ENCODE measurements at places on chromosomes 12 and 14.

- DNase-seq: no peak
Observed at GRCh38 chr12:110932046-110932445, 11.7 kb upstream of the MYL2 start.

DNA sequence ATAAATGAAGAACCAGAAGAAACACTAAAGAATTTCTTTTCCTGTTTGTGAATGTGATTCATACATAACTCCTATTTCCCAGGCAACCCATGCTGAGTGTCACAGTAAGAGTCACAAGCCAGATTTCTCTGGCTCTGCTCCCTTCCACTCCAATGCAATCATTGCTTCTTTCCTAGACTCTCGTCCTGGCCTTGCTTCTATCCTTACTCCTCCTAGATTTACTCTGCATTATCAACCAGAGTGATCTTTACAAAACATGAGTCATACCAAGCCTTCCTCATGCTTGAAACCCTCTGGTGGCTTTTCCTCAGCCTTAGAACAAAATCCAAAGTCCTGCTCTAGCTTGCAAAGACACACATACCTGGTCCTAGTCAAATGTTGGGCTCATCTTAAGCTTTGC lies 13.3 kb downstream of the IL22 start:
- DNase-seq: peak; percentile 34

GRCh38 chr12:123085730-123086487 lies 65.0 kb downstream of the PITPNM2 start:
- peak; percentile 51 for DNase-seq

DNA sequence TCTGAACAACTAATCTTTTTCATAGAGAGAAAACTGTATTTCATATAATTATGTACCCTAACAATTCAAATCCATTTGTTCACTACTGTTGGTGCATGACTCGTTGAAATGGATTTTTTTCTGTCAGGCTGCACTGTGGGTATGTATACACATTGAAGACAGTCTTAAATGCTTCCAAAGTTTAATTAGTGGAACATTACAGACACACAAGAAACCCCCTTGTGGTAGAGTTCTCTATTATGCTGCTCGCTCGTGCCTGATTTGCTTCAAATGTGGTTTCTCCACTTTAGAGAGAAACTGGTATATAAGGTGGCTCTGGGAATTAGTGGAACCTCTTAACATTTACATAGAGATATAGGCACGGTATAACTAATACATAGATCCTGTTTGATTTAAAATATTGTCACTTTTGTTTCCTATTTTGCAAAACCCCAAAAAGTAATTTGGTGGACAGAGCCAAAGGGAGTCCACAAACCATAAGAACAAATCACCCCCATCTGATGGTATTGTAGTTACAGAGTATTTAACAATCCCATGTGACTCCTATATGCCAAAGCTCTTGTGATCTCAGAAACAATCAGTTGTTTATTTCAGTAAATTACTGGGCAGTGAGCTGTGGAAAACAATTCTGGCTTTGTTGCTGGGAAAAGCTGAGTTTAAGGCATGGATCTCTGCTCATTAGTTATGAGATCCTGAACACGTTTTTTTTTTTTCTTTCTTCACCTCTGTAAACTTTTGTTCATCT lies 159.5 kb downstream of the BRMS1L start:
- DNase-seq: no peak

DNA sequence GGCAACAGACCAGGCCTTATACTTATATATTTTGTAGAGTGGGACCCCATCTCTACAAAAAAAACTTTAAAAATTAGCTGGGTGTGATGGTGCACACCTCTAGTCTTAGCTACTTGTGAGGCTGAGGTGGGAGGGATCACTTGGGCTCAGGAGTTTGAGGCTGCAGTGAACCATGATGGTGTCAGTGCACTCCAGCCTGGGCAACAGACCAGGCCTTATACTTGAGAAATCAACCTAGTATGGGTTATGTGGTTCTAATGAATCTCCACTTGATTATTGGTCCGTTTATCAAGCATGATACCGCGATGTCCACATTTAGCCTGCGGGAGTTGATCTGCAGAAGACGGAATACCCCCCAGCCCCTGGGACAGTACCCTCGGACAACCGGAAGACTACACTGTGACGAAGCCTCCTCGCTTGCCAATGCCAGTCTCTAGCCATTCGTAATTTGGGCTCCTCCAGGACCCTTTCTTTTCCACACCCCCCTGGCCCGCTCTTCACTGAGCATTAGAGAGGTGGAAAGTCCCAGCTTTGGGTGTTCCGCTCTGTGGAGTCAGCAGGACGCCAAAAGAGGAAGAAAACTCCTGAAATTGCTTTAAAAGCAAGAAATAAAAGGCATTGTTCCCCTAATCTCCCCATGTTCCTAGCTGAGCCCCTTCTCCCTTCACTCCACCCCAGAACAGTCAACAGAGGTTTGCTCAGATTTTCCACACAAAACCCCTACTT lies 19.4 kb downstream of the LTBP2 start:
- peak; percentile 84 for DNase-seq

DNA sequence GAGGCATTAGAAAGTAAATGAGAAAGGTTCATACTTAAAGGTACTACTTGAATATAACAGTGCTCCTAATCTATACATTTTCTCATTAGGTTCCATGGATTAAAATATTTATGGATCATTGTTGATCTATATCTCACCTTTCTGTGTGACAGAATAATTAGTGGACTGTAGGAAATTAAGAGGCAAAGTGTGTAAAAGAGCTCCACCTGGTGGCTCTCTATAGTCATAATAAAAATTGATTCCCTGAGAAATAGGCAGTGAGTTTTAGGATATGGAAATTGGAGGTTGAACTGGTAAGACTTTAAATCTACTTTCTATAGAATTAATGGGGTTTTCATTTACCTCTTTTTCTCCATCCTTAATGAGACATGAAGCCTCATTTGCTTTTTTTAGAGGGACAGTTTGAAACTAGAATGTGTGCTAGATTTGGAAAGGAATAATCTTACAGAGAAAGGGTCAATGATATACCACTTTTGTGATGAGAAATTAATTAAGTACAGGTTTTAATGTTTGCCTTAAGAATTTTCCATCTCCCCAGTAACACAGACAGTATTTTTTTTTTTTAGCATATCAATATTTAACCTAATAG lies 11.8 kb upstream of the DERA start:
- peak; percentile 42 for DNase-seq

DNA sequence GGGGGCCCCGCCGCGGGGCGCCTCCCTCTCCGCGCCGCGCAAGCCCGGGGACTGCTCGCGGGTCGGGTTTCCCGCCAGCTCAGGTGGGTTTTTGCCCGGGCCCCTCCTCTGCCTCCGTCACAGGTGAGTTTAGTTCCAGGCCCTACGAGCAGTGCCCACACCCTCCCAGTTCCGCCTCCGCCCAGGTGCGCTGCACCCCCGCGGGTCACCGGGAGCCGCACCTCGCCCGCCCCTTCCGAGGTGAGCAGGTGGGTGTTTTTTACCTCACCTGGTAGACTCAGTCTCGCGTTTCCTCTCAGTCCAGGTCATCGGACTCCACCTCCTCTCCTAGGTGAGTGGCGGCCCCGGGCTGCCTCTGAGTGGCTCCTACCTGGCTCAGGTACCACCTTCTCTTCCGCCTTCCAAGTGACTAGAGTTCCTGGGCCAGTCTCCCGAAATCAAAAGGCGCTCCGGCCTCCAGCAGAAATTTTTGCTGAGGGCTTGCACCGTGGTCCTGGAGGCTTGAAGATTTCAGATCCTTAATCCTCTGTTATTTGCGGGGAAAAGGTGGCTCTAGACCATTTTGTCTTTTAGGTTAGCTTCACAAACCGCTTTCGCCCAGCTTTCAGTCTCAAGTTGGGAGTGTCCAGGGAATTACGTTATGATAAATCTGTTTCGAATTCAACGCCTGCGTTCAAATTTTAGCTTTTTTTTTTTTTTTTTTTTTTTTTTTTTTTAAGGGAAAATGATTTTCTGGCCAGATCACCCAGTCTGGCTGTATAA lies at the start of gene TMEM30B:
Gene TMEM30B (minus strand): TSS at position 153 of the 762 bp plus-strand sequence. CDS start 191 bp downstream, outside the sequence.
- no peak for DNase-seq

DNA sequence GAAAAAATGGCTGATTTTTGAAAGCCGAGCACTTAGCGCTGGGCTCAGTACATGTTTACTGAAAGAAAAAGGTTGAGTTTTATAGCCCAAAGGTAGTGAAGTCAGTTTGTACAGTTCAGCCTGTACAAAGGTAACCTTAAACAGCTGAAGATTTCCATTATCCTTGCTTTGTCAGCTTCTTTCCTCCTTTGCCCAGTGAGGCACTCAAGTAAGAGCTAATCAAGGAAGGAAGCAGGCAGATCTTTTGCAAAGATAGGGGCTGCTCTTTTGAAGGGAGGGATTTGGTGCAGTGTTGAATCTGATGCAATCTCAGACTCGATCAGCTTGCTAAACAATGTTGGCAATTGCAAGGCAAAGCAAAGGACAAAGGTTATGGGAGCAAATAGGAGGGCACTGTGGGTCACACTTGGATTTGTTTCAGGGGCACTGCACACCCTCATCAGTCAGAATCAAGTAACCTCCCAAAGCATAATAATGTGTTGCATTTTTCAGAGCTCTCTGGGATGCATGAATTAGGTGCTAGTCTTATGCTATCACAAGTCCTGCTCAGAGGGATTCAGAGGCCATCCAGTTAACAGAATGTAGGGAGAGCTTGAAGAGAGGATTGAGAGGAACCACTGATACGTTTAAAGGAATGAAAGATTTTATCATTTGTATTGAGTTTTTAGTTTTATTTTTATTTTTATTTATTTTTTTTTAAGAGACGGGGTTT lies 44.4 kb downstream of the ANO6 start:
- no peak for DNase-seq

DNA sequence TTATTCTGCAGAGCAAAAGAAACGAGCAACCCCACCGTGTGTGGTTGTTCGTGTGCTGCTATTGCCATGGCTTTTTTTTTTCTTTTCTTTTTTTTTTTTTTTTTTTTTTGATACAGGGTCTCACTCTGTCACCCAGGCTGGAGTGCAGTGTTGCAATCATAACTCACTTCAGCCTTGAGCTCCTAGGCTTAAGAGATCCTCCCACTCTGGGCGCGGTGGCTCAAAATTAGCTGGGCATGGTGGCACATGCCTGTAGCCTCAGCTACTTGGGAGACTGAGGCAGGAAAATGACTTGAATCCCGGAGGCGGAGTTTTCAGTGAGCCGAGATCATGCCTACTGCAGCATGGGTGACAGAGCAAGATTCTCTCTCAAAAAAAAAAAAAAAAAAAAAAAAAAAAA lies 144.2 kb downstream of the ESR2 start:
- no peak for DNase-seq

DNA sequence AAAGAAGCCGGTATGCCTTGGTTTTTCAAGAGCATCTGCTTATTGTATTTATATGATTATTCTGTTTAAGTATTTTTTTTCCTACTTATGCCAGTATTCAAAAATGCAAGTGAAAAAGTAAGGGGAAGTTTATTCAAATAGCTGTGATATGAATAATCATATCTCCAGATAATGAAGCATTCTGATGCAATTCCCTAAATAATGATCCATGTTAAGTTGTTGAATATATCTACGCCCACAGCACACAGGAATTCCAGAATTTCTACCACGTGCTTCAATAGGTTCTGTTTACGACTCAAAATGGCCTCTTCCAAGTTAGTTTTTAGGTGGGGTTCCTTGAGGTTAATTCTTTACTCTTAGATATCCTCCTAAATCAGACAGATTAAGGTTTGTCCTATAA lies 208.3 kb downstream of the NAV3 start:
- DNase-seq: no peak

DNA sequence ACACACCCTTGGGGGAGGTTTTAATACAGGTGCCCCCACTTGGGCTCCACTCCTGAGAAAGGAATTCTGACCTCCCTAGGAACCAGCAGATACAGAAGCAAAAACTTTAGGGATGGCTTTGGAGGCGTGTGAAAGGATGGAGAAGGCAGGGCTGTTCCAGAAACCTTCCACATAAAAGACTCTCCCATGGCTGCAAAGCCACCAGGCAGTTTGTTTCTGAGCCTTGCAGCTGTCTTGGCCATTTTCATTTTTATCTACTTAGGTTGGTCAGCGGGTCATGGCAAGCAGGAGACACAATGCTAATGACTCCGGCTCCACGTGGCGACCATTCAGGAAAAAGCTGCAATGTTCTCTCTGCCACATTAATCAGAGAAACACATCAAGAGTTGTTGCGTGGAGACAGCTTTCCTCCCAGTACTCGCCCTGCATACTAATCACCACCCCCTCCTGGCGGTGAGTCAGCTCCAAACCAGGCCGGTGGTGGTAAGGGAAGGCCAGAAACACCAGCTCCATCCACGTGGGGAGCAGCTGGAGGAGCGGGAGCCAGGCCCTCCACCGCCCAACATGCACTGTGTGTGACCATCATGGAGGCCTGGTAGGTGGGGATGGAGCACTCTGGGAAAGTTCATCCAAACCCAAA lies 30.9 kb upstream of the IRF2BPL start:
- DNase-seq: peak; percentile 67

- peak; percentile 97 for DNase-seq
Observed at GRCh38 chr12:54364413-54364812, at the start of gene GPR84. Gene GPR84, minus strand, starts transcription at chr12:54364486. Its CDS starts 635 bp downstream, at chr12:54363851.

- DNase-seq: peak; percentile 60
Observed at GRCh38 chr12:53543539-53543938, 36.3 kb upstream of the NPFF start.

- DNase-seq: no peak
Observed at GRCh38 chr14:105275267-105275946, 25.4 kb downstream of the BRF1 start.

DNA sequence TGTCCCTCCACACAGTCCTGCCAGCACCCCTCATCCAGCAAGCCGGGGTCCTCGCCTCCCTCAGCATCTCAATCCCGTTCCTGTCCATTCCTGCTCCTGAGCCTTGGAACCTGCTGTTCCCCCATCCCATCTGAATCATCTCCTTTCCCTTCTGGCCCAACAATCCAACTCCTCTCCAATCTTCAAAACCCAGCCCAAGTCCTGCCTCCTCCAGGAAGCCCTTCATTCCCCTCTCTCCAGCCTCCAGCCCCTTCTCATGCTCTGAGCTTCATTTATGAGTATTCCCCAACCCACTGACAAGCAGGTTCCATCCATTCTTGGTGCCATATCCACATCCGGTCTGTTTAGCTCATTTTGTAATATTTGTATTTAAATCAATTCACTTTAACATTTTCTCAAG lies 128.1 kb downstream of the RIMBP2 start:
- DNase-seq: no peak

GRCh38 chr12:2627076-2627834 lies 167.5 kb upstream of the FKBP4 start:
- DNase-seq: no peak

- DNase-seq: peak; percentile 26
Observed at GRCh38 chr12:57276935-57277563, 26.1 kb upstream of the STAC3 start.

GRCh38 chr12:124489915-124490583 lies 77.4 kb downstream of the NCOR2 start:
- DNase-seq: no peak

- DNase-seq: no peak
Observed at GRCh38 chr14:72830356-72830755, 63.5 kb downstream of the DPF3 start.

GRCh38 chr14:20681348-20682126 lies 2.8 kb upstream of the RNASE4 start:
- peak; percentile 88 for DNase-seq

GRCh38 chr14:26088275-26088674 lies 509.6 kb downstream of the NOVA1 start:
- no peak for DNase-seq
